Mesangial cell (primary cell): ENCODE measurements at places on chromosomes 4 and X. TPM values are rescaled to one million over a fixed set of nuclear protein-coding genes. Genes with fewer than 3 reads are reported as not detected.

Gene TLR2
- 7.8 and 9.3 TPM in 2 replicates for total RNA-seq

Gene HPRT1
- total RNA-seq = 6.1 and 15.3 TPM in 2 replicates

Gene RPS6KA3
- 18.1 and 23.7 TPM in 2 replicates for total RNA-seq

Gene SUPT20HL1
- not detected in 2 replicates for total RNA-seq

Gene MAGIX
- 1.8 and 4.6 TPM in 2 replicates for total RNA-seq

Gene GLRA2
- not detected in 2 replicates for total RNA-seq

Gene ZNF595
- total RNA-seq = 3.7 and 4.7 TPM in 2 replicates

Gene CXCL3
- 1.6 and 4.1 TPM in 2 replicates for total RNA-seq

Gene MAGEC1
- not detected in 2 replicates for total RNA-seq

Gene FRMPD4
- under 0.01 TPM in 1 of 2 replicates, not detected in the other for total RNA-seq

Gene FHIP1A
- 5.1 and 6.6 TPM in 2 replicates for total RNA-seq

Gene SSX2
- not detected in 2 replicates for total RNA-seq

Gene ABCG2
- total RNA-seq = 1.1 TPM in 1 of 2 replicates, not detected in the other

Gene CABS1
- not detected in 2 replicates for total RNA-seq

Gene FANCB
- 0.51 and 2.4 TPM in 2 replicates for total RNA-seq

Gene TMEM192
- 8.0 and 9.6 TPM in 2 replicates for total RNA-seq

Gene PPA2
- 70.2 and 82.0 TPM in 2 replicates for total RNA-seq

Gene LARP1B
- 9.1 and 12.5 TPM in 2 replicates for total RNA-seq

Gene TMEM35A
- 0.16 and 0.38 TPM in 2 replicates for total RNA-seq

Gene SPANXA1
- not detected in 2 replicates for total RNA-seq

Gene HEPH
- 1.8 and 6.1 TPM in 2 replicates for total RNA-seq

Gene STOX2
- 1.5 and 4.8 TPM in 2 replicates for total RNA-seq

Gene EPHA5
- 0.25 and 0.49 TPM in 2 replicates for total RNA-seq

Gene F11
- not detected in 2 replicates for total RNA-seq

Gene NONO
- 295 and 311 TPM in 2 replicates for total RNA-seq

Gene NPNT
- 0.16 and 7.5 TPM in 2 replicates for total RNA-seq
